ENCODE measurements at places on chromosomes 2 and 18. TPM values are rescaled to one million over a fixed set of nuclear protein-coding genes. Genes with fewer than 3 reads are reported as not detected.

Gene NT5C1B
- not detected for total RNA-seq

- no peak for DNase-seq
- no peak overlapping the region for H3K27ac ChIP-seq
- no peaks in the 10 kb centered on the region for H3K27me3 ChIP-seq
- no peaks in the 10 kb centered on the region for H3K36me3 ChIP-seq
- H3K4me1 ChIP-seq, result peaks cover 3% of the 10 kb centered on the region
Observed at GRCh38 chr2:33126958-33127357, 180.2 kb downstream of the LTBP1 start.

- no peaks in the 10 kb centered on the region for H3K4me1 ChIP-seq
- no peak overlapping the region for H3K4me3 ChIP-seq
Observed at GRCh38 chr18:77093067-77093430, 39.5 kb downstream of the MBP start.

- H3K4me3 ChIP-seq, result no peak overlapping the region
- peaks cover 57% of the 10 kb centered on the region for H3K36me3 ChIP-seq
- H3K4me1 ChIP-seq, result no peaks in the 10 kb centered on the region
- H3K27me3 ChIP-seq, result no peaks in the 10 kb centered on the region
- DNase-seq, result peak; percentile 29
Observed at GRCh38 chr2:1654696-1655374, 89.5 kb downstream of the PXDN start.

GRCh38 chr2:118246726-118247125 is 158.5 kb downstream of the INSIG2 start:
- no peak for DNase-seq
- H3K27me3 ChIP-seq, result peaks cover 8% of the 10 kb centered on the region
